ENCODE measurements at places on chromosomes 2 and 18.

- DNase-seq: peak; percentile 51
These were observed 29.6 kb downstream of the MCEE start for GRCh38 chr2:71100195-71100964.

DNA sequence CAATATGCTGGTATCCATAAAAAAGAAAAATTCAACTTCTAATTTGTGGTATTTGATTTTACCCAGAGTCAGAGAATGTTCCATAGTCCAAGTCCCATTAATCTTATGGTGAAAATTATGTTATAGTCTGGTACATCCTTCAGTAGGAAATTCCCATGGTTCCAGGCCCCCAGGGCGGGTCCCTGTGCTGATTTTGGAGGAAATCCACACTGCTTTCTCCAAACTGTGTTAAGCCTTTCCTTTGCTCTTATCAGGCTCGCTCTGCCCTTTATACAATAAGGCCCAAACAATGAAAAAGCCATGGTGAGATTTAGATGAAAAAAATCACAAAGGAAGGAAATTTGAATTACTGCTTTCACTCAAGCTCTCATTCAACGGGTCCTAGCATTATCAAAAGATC, 46.8 kb upstream of the DARS1 start:
- DNase-seq: no peak

DNA sequence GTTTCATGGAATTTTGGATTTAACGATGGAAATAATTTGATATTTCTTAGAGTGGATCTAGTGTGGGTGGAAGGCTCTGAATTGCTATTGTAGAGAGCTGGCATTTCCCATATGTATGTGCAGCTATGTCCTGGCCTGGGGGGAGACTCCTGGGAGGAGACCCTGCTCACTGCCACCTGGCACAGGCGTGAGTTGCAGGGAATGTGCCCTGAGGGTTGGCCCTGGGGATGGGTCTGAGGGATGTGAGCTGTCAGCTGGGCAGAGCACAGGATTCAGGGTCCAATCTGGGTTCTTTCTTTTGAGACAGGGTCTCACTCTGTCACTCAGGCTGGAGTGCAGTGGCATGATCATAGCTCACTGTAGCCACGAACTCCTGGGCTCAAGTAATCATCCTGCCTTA, 120.2 kb downstream of the CLIP4 start:
- no peak for DNase-seq

DNA sequence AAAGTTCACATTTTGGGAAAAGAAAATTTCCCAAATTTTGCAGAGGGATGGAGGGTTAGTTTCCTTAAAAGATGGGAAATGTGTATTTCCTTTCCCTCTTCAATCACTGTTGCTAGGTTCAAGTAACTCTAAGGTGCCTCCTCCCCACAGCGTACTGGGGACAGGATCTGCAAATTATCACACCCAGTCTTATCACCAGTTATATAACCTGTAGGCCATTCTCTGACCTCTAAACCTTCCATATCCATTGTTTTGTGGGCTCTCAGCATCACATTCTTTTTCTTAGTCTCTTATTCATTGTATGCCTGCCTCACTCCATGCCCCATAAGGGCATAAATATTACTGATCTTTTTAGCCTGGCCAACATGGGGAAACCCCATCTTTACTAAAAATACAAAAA, 3.6 kb upstream of the MTHFD2 start:
- no peak for DNase-seq

GRCh38 chr2:69190743-69191404, 177.9 kb downstream of the ANTXR1 start:
- DNase-seq: no peak

- DNase-seq: no peak
These were observed 250.9 kb downstream of the FBXO15 start for GRCh38 chr18:73896685-73897084.

DNA sequence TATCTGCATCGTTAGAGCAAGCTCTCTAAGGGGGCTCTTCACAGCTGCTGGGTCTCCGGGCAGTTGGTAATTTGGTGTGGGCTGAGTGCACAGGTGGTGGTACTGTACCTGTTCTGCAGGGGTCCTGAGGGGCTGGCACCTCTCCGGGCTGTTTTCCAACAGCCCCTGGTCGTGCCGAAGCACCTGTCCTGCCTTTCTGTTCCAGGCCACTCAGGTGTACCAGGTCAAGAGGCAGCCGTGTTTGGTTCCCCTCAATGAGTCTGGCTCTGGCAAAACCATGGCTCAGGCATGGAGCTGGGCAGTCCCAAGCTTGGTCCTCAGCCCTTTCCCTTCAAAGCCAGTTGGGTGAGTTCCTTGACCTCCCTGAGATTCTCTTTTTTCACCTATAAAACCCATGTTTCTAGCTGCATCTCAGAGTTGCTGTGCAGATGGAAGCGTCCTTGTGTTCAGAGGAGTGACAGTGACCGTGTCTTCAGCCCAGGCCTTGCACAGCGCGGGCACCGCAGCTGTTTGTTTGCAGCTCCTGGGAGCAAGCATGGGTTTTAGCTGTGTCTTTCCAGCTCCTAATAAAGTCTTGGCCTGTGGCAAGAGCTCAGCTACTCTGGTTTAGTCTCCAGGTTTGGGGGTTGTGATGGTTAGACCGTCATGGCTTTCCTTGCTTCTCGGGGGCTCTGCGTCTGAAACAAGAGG, 110.9 kb downstream of the GLI2 start:
- no peak for DNase-seq

GRCh38 chr2:135167273-135167672, 115.2 kb downstream of the RAB3GAP1 start:
- no peak for DNase-seq

DNA sequence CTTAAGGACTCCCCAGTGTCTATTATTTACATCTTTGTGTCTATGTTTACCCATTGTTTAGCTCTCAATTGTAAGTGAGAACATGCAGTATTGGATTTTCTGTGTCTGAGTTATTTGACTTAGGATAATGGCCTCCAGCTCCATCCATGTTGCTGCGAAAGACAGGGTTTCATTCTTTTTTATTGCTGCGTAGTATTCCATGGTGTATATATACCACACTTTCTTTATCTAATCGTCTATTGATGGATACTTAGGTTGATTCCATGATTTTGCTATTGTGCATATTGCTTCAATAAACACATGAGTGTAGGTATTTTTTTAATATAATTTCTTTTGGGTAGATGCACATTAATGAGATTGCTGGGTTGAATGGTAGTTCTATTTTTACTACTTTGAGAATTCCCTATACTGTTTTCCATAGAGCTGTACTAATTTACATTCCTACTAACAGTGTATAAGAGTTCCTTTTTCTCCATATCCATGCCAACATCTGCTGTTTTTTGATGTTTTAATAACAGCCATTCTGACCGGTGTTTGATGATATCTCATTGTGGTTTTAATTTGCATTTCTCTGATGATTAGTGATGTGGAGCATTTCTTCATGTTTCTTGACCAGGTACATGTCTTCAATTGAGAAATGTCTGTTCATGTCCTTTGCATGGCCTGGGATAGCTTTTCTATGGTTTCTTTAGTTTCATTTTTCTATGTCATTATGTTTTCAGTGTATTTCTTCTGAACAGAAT, 21.8 kb downstream of the MTCL1 start:
- no peak for DNase-seq

DNA sequence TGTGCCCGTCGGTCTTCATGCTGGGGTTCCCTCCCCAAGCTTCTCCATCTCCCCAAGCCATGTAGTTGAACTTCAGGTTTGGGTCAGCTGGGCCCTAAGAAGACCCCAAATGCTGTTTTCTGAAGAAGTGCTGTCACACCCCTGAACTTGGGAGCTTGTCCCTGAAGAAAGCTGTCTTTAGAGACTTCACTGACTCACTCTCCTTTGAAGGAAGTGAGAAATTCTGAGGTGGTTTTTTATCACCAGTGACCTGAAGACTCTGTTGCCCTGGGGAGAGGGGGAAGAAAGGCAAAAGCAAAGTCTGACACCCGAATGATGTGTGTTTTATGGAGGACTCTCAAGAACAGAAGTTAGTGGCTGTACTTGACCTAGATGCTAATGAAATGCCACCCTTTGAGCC, 83.6 kb upstream of the BCL2L11 start:
- no peak for DNase-seq

DNA sequence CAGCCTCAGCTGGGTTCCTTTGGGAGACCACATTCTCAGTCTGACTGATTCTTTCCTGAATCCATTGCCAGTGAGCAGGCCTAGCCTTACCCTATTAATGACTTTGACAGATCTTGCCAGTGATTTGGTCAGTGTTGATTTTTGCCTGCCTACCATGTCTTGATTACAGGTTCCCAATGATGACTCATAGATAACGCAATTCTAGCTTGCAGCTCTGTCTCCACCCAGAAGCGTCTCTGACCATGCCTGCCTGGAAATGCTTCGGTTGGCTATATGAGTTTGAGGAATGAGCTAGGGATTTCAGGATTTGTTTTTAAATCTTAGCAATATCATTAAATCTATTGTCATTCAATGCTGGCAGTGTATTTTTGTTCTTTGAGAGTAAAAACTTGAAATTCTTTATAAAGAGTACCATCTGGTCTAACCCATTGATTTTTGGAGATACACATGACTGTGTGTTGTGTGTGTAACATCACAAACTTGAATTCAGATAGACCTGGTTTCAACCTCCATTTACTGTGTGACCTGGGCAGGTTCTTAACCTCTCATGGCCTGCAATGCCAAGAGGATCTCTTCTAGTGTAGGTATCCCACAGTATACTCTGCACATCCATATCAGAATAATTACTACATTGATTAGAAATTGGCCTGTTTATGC, 57.0 kb downstream of the CCDC150 start:
- no peak for DNase-seq

DNA sequence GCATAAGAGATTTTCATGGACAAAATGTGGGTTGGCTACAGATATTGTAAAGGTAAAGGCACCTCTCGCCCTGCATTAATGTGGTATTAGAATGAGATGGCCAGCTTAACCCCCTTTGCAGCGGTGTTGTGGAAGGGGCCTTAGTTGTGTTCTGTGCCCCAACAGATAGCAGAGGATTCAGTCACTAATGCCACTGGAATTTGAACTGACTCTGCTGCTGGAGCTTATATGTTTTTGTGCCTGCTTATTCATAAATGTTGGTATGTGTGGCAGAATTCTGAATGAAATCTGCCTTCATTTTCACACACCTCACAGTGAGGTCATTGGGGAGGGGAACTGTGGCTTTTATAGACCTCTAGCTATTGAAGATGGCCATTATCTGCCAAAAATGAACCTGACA, 90.7 kb upstream of the ITGA6 start:
- no peak for DNase-seq

DNA sequence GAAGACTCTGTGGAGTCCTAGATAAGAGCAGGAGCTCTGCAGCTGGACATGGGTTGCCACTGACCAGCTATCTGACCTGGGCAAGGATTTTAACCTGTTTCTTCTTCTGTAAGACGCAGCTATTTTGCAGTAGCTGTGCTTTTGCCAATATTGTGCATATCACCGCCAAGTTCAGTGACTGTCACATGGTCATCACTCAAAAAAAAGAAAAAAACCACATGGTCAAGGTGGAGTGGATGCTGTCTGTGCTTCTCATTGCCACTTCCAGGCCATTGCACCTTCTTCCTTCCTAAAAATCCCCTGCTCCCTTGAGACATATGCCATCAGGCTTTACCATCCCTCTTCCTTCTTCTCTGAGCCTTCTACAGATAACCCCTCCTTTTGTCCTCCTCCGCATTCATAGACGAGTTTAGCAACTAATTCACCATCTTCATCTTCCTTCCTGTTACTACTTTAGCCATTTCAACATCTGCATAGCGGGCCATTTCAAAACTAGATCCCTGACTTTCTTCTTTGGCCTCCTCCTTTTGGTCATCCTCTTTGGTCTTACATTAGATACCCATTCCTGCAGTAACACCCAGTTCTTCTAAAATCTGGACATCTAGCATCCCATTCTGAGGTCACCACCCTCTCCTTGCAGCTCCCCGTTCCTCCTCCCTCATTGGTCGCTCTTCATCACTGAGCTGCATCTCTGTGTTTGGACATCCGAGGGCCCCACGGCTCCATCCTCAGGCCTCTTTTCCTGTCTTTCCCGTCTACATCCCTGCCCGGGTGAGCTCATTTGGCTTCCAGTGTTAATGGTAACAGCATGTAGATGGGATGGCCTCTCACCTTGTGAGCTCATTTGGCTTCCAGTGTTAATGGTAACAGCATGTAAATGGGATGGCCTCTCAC, 17.8 kb downstream of the RNF144A start:
- DNase-seq: no peak

DNA sequence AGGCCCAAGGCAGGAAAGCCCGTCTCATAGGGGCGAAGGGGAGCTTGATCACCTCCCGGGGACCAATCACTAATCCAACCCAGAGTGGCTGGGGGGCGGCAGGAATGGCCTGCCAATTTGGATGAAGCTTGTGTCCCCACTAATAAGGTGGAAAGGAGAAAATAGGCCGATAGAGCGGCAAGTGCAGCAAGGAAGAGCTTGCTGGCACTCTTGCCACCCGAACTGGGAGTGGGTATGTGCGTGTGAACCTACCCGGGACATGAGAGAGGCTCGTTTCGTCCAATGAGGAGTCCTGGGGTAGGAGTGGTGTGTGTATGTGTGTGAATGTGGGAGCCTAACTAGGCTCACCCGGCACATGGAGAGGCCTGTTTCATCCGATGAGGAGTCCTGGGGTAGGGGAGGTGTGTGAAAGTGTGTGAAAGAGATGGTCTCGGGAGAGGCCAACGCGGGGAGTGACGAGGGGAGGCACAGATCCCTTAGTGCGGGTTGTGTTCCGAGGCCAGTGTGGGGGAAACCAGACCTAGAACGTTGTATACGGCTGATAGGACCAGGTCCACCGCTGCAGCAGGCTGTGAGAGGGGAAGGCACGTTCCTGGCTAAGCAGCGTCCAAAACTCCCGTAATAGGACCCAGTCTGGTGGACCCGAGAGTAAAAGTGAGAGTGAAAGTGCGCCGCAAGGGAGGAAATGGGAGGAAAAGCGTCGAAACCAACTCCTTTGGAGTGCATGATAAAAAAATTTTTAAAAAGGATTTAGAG, 47.1 kb upstream of the SELENOI start:
- no peak for DNase-seq

- no peak for DNase-seq
These were observed 110.7 kb downstream of the RTN4 start for GRCh38 chr2:54939446-54940118.

DNA sequence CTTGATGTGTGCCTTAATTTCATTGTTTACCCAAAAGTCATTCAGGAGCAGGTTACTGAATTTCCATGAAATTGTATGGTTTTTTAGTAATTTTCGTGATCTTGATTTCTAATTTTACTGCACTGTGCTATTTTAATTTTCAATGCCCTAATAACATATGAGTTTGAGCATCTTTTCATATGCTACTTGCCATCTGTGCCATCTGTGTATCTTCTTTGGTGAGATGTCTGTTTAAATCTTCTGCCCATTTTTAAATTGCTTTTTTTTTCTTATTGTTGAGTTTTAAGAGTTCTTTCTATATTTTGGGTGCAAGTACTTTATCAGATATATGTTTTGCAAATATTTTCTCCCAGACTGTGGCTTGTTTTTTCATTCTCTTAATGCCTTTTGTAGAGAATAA, 165.9 kb downstream of the ST6GAL2 start:
- no peak for DNase-seq

Data from cerebellum (tissue), 4 donors.